Effector memory CD4-positive, alpha-beta T cell (primary cell): ENCODE measurements at places on chromosomes 6 and 20.

DNA sequence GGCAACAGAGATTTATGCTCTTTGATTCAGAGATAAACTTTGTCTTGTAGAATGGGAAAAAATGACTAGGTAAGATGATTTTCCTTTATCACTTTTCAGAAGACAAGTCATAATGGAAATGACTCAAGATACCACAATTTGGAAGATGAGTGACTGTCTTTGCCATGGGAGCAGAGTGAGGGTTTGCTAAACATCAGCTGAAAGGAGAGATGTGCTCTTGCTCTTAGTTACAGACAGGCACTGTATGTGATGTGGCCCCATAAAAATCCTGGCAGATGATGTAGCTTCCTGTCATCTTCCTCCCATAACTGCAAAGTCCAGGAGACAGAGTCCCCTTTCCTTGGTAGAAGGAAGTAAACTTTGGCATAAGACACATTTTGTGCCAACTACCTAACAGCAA, 47.6 kb downstream of the BACH2 start:
- no peak for DNase-seq

DNA sequence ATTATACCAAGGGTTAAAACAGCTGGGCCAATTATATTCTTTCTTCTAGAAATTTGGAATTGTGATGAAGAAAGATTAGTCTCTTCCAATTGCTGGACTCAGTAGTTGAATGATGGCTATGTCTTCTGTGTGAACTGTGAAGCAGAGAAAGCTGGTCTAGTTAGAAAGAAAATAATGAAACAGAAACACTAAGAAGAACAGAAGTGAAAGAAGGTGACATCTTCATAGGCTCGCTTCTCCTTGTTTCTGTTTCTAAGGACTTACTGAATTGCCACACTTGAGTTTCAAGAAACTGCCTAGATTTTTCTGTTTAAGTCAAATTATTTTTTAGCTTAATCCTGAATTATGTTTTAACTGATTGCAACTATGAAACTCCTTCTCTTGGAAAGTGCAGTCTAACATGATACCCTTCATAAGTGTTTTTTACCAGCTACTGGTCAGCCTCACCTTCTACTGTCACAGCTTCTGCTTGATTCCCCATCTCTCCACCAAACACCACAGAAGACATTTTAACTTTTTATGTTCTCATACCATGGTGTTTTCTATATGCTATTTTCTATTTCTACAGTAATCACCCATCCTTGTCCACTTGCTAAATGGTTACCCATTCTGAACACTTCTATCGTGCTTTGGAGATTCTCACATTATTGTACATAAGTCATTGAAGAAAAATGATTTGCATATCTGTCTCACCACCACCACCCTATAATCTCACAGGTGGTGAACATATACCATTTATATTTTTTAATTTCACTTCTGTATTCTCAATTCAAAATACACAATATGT, 268.8 kb downstream of the GRIK2 start:
- no peak for DNase-seq

DNA sequence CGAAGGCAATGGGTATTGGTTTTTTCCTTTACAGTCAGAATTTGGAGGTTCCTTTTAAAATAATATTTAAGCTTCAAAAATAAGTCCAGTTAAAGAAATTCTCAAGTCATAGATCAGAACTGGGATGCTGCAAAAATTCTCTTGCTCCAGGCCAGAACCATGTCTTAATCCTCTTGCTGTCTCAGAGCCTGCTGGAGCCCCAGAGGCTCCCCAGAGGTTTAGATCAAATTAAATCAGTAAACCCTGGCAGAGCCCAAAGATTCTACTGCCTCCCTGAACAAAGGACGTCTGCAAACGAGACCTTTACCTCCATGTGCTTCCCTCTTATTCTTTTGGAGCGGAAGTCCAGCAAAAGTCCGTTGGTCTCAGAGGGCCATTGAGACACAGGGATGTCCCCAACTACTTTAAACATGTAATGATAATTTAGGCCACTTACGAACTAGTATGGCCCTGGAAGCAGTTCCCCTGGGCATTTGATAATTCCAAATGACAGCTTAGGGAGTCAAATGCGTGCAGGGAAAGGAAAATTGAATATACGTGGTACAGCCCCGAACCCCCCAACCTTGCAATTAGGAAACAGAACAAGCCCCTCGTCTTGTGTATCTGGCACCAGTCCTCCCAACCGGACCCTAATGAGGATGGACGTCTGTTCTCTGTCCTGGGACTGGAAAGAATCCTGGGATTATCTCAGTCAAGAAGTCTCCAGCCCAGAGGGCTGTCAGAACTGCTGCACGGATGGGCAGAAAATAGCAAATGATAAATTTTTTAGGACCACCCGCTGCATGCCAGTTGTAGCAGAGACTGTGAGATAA, 31.5 kb downstream of the SULF2 start:
- DNase-seq, result no peak

GRCh38 chr6:40348591-40348990, 238.6 kb downstream of the LRFN2 start:
- no peak for DNase-seq

DNA sequence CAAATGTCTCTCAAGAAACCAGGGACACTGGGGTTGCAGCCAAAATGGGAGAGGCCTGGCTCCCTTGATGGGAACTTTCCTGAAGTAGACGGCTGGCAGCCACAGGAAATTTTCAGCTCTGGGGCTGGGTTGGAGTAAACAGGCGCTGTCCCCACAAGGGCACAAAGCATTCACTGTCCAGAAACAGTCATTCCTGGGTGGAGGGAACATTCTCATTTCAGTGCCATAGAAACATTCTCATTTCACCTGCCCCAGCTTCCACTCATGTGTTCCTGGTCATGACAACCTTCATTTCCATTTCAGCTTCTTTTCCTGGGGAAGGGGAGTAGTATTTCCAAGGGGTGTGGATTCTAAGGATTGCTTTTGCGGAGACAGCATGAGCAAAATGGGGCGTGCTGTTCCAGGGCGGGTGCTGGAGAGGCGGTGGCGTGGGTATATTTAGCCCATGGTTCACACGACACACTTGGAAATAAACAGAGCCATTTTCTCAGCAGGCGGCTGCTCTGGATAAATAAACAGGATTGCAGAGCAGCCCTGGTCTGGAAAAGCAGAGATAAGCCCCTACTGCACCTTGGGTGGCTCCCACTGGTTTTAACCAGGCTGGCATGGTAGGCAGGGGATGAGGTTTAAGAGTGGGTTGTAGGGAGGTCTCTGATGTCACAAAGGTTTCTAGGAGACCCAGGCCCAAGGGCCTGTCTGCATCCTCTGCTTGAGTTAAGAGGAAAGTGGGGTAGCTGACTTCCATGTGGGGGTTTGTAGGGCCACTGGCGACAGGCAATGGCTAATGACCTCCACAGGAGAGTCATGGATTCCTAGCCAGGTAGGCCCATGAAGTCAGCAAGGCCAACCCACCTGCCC, 32.9 kb downstream of the COX4I2 start:
- DNase-seq, result no peak
